Muscle of back (tissue), 13 donors: ENCODE measurements at places on chromosomes 2 and 18. TPM values are rescaled to one million over a fixed set of nuclear protein-coding genes. Genes with fewer than 3 reads are reported as not detected.

DNA sequence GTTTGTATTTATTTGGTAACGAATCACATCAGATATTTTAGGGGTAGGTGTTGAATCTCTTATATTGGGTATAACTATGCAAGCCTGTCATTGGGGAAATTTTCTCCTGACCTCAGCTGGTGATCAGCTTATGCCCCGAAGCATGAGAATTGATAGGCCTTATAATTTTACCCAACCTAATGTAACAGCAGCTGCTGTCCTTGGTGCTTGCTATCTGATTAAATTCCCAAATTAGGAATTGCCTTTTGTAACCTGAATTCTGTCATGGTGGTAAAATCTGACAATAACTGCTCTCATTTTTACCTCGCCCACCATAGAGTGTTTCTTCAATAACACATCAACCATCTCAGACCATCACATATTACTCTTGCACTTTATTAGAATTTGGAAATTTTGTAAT is 1542.6 kb upstream of the PIK3C3 start:
- no peak for DNase-seq

- peak; percentile 40 for DNase-seq
Measured at GRCh38 chr2:76478266-76479035, 767.7 kb upstream of the GCFC2 start.

The GPR75 gene
- 2.0 TPM for polyA plus RNA-seq

The TRIB2 gene
- 53.6 TPM for polyA plus RNA-seq

- DNase-seq, result no peak
Measured at GRCh38 chr2:64419596-64420165, 34.3 kb upstream of the LGALSL start.

The DYSF gene
- polyA plus RNA-seq, result 95.1 TPM

The CPLX4 gene
- not detected for polyA plus RNA-seq

DNA sequence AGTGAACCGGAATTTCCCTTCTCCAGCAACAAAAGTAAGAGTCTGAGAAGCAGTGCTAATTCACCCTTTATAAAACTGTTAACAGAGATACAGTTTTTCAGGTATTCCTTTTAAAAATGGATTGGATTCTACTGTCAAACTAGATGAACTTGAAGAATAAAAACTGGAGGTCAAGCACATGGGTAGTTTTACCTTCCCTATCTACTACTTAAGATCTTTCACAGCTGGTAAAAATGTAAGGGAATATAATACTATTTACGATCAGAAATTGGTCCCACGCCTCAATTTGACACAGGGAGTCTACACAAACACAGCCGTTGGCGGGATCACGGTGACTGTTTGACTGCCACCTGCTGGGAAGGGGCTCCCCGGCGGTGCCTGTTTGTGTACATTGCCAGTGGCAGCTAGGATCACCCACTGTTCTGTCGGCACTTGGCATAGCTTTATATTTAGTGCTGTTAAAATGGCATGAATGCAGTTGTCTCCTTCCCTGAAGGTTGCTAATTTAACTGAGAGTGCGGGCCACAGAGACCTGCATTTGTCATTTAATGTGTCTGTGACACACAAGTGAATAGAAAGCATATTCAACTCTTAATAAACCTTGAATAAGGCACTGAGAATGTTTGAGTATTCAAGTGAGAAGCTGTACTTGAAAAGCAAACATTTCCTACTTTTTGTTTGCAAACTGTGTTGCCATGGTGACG is 59.5 kb downstream of the ABCG8 start:
- DNase-seq, result peak; percentile 8

DNA sequence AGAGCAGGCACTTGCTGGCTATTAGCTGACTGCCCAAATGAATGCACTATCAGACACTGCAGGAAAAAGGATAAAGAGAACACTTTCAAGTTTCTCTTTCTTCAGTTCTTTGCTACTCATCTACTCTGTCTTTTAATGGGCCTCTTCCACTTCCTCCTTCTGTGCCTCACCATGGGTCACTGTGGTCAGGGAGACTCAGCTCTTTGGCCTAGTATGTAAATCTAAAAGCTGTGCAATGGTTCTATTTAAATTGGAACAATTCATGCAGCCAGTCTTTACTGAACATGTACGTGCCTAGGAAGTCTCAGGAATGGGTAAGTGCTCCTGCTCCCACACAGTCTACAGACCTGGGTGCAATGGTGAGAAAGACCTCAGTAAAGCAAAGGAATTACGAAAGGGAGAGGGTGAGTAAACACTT is 79.1 kb upstream of the DNMT3A start:
- no peak for DNase-seq

GRCh38 chr2:69185807-69186206 is 172.8 kb downstream of the ANTXR1 start:
- no peak for DNase-seq

The VIT gene
- polyA plus RNA-seq, result 4.1 TPM

DNA sequence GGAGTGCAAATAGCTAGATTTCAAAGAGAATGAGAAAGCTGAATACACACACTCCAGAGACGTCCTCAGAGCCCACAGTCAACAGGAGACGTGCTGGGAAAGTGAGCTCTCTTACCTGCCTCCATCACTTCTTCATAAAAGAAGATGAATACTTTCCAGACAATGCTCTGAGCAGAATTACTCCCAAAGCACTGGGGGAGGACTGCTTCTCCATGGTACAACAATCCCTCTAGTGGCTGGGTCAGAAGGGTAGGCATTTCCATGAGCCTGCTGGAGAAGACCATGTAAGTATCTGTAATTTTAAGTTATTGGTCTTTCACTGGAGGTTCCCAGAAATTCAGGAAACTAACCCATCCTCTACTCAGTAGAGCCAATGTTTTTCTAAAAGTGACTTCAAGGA is 190.3 kb downstream of the RBM43 start:
- no peak for DNase-seq

DNA sequence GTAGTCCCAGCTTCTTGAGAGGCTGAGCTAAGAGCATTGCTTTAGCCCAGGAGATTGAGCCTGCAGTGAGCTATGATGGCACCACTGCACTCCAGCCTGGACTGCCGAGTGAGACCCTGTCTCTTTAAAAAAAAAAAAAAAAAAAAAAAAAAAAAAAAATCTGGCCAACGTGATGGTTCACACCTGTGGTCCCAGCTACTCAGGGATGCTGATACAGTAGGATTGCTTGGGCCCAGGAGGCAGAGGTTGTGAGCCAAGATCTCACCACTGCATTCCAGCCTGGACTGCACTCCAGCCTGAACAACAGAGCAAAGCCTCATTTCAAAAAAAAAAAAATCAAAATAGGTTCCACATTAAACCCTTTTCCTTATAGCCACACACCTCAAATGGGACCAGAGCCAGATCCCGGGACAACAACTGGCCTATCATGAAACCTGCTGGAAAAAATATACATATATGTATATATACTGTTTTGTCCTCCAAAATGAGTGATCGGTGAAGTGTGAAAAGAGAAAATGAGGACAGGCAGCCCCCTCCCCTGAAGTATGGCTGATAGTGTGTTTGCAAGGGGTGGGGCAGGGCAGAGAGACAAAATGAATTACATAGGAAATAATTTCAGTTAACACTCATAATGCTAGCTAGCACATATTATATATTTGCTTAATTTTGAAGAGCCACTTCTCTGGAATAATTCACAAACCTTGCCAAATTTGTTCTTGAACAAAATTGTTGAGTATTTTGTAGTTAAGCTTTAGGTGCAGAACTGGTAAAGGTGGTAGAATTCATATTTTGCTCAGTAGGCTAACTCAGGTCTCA is 22.9 kb downstream of the MAPRE2 start:
- DNase-seq, result no peak

DNA sequence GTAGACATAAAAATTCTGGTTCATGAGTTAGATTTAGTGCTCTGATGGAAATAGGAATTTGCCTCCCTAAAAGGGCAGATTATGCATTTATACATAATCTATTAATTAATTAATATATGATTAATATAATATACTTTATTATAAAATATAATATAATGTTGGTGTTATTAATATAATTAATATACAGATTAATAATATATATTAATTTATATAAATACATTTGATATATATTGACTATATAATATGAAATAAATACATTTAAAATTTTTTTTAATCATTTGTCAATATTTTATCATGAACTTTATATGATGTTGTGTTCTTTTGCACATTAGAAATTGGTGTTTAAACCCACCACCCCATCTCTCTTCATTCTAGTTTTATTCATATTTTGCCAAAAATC is 652.1 kb upstream of the ZNF804A start:
- no peak for DNase-seq

DNA sequence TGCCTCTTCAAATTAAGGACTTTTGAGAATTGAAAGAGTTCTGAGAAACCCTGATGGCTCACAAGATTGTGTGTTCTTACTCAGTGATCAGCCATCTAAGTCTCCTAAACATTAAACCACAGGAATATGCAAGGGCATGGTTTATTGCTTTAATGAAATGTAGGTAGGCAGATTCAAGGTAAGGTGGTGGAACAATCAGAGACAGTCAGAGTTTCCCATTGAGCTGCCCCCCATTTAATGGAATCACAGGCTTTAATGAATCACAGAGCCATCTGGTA is 107.8 kb upstream of the LRATD1 start:
- DNase-seq, result no peak

GRCh38 chr2:241511091-241511741 is 2.8 kb upstream of the STK25 start:
- DNase-seq, result no peak

DNA sequence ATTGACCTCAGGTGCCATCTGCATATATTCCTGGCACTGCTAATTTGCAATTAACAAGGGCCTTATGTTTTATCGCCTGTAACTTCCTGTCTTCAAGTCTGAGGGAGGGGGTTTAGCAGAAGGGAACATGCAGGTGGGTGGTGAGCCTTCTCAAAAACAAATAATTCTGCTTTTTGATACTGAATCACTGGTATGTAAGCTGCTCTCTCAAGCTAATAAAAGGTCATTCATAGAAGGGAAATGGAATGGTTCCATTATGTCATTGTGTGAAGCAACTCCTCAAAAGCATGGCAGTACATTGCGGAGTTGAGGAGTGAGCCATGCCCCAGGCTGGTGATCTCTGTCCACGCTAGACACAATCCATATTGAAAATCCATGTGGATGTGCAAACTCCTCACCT is 414.8 kb upstream of the ID2 start:
- no peak for DNase-seq

GRCh38 chr2:29576231-29576630 is 345.2 kb downstream of the ALK start:
- no peak for DNase-seq

DNA sequence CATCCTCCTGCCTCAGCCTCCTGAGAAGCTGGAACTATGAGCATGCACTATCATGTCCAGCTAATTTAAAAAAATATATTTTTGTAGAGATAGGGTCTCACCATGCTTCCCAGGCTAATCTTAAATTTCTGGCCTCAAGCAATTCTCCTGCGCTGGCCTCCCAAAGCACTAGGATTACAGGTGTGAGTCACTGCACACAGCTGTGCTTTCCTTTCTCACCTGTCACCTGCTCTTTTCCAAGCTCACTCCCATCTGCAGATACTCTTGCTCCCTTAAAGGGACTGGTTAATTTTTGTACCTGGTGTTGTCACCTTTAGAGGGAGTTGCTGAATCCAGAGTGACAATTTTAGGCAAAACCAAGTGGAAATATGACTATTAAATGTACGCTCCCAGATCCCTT is 178.2 kb downstream of the LOXHD1 start:
- DNase-seq, result no peak

The ZNF532 gene
- 67.9 TPM for polyA plus RNA-seq

- no peak for DNase-seq
Measured at GRCh38 chr2:16629044-16629443, 36.6 kb downstream of the CYRIA start.

- no peak for DNase-seq
Measured at GRCh38 chr18:3663870-3664512, 214.0 kb downstream of the TGIF1 start.

DNA sequence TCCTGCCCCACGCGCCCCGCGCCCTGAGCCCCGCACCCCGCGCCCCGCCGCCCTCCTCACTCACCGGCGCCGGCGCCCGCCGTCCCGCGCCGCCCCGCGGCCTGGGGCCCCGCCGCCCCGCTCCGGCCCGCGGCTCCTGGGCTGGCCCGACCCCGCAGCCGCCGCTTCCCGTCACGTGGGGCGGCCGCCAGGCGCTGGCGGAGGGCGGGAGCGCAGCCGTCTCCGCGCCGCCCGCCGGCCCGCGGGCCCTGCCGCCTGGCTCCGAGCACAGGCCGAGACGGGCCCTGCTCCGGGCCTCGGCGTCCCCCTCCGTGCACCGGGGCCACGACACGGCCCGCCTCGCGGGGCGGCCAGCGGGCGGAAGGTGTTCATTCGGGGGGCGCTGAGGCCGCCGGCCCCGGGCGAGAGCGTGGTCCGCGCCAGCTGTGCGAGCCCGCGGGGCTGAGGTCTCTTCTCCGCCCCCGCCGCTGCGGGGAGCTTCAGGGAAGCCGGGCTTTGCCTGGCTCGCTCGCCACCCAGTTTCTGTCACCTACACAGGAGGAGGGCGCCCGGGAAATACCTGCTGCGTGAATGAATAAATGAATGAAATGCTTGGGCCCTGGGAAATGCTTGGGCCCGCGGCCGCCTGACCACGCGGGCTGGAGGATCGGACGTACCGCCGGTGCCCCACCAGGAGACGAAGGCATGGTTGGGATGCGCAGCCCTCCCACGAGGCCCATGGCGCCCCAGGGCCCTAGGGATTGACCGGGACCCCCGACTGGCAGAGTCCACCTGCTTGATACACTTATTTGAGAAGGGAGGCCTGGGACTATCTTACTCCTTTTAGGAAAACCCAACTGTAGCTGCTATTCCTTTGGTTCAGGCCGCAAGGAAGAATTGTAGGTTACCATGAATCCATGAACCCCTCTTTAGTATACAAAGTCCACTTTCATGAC is at the start of gene TGFBRAP1:
TSS of gene TGFBRAP1 (minus strand) at position 175 of the 935 bp plus-strand sequence. CDS start 21,434 bp downstream, outside the sequence.
- peak; percentile 53 for DNase-seq

GRCh38 chr18:68519336-68519735 is 195.6 kb downstream of the TMX3 start:
- DNase-seq, result no peak

GRCh38 chr2:5970347-5970746 is 278.2 kb downstream of the SOX11 start:
- no peak for DNase-seq

DNA sequence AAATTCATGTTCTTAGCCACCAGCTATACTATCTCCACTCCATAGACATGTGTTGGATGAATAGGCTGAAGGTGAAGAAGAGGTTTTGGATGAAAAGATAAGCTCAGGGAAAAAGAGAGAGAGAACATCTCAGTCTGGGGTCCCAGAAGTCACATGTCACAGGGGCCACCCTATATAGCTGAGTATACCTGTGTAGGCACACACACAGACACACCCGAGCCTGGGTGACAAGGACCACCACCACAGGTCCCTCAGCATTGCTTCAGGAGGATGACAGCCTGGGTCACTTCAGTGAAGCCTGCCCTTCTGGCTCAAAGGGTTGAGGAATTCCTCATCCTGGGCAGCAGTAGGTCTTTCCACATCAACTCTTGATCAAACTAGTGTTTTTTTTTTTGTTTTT is 56.2 kb downstream of the POLR1A start:
- DNase-seq, result no peak

The HJURP gene
- 13.3 TPM for polyA plus RNA-seq

The SCYGR4 gene
- not detected for polyA plus RNA-seq

The KIF1A gene
- 3.1 TPM for polyA plus RNA-seq

The TNFAIP6 gene
- polyA plus RNA-seq, result 15.7 TPM

- DNase-seq, result no peak
Measured at GRCh38 chr2:234674781-234675201, 177.9 kb upstream of the ARL4C start.

The RAMP1 gene
- 43.5 TPM for polyA plus RNA-seq

The AQP12B gene
- 0.32 TPM for polyA plus RNA-seq

- DNase-seq, result no peak
Measured at GRCh38 chr2:86498468-86499260, 57.5 kb downstream of the KDM3A start.

The UGT1A6 gene
- polyA plus RNA-seq, result not detected

GRCh38 chr2:74138600-74139323 is 8.9 kb downstream of the BOLA3 start:
- no peak for DNase-seq
